ENCODE measurements at places on chromosomes 1 and 21. TPM values are rescaled to one million over a fixed set of nuclear protein-coding genes. Genes with fewer than 3 reads are reported as not detected.

DNA sequence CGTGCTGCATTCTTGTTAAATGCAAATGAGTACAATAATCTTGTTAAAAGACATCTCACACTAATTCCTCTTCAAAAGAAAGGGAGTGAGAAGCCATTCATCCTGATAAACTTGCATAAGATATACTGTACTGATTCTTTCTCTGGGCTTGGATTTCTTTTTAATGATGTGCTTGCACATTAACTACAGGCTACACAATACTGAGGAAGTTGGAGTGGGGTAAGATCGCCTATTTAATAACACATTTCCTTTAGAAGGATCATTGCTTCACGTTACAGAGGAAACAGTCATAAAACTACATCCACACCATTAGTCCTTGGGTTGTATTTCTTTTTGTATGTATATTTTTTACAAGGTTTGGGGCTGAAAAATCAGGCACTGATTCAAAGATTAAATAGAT is 36.6 kb downstream of the NRIP1 start:
- DNase-seq: no peak

- DNase-seq: no peak
Measured at GRCh38 chr1:117942293-117942692, 12.8 kb downstream of the WDR3 start.

DNA sequence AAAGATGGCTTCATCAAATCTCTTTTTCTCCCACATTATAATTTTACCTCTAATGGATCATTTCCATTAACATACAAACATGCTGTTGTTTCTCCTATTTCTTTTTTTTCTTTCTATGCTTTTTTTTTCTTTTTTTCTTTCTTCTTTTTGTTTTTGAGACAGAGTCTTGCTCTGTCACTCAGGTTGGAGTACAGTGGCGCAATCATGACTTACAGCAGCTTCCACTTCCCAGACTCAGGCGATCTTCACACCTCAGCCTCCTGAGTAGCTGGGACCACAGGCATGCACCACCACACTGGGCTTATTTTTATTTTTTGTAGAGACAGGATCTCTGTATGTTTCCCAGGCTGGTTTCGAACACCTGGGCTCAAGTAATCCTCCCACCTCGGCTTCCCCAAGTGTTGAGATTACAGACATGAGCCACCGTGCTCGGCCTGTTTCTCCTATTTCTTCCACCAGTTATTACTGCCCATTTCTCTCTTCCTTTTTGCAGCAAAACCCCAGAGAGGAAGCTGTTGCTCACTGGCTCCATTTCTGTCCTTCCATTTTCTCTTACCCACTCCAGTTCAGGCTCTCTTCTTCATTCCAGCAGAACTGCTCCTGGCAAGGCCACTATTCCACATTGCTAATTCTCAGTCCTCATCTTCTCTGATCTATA is 32.1 kb upstream of the OPRD1 start:
- no peak for DNase-seq

The SLC19A2 gene
- 28.9 TPM for total RNA-seq

- no peak for DNase-seq
Measured at GRCh38 chr1:159921700-159922504, 3.4 kb downstream of the TAGLN2 start.

GRCh38 chr1:58597076-58597475 is 20.0 kb upstream of the TACSTD2 start:
- DNase-seq: no peak

The GBP5 gene
- not detected for total RNA-seq

GRCh38 chr1:158146739-158147138 is 34.0 kb upstream of the CD1D start:
- no peak for DNase-seq

The S100A2 gene
- total RNA-seq: 0.94 TPM

The CHIT1 gene
- total RNA-seq: not detected

DNA sequence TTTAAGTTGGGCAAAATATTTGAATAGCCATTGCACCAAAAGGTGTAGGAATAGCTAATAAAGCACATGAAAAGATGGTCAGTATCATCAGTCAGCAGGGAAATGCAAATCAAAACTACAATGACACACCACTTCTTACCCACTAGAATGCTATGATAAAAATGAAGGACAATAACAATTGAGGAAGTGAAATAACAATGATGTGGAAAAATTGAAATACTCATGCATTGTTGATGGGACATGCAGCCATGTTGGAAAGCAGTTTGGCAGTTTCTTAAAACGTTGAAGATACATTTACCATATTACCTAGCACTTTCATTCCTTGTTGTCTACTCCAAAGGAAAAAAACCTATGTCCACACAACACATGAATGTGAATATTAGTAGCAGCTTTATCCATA is 28.4 kb downstream of the HSD3B1 start:
- no peak for DNase-seq

DNA sequence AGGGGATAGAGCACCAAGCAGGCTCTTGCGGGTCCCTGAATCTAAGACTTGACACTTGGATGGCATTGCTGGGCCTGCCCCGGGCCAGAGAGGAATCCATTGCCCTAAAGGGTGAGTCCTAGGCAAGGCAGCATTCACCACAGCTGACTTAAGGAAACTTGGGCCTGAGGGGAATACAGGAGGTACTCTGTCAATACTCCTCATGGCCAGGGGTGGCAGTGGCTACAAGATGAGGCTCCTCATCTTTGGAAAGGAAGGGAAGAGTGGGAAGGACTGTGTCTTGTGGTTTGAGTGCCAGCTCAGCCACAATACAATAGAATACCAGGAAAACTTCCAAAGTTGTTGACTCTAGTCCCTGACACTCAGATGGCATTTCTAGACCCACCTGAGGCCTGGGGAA is 5.1 kb downstream of the KRTAP22-1 start:
- DNase-seq: peak; percentile 9

DNA sequence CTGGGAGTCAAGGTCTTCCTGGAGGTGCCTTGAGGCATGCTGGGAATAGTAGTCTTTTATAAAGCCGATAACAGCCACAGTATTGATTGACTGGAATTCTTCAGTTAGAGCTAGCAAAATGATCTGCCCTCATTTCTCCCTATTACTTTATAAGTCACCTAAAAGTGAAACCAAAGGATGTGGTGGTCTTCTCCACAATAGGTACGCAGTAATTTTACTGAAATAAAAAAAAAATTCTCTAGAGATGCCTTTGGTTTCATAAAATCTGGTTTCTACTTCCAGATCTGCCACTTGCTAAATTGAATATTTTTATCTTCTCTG is 518 bp upstream of the NDC1 start:
- DNase-seq: no peak

The ADGRL4 gene
- 0.07 TPM for total RNA-seq

DNA sequence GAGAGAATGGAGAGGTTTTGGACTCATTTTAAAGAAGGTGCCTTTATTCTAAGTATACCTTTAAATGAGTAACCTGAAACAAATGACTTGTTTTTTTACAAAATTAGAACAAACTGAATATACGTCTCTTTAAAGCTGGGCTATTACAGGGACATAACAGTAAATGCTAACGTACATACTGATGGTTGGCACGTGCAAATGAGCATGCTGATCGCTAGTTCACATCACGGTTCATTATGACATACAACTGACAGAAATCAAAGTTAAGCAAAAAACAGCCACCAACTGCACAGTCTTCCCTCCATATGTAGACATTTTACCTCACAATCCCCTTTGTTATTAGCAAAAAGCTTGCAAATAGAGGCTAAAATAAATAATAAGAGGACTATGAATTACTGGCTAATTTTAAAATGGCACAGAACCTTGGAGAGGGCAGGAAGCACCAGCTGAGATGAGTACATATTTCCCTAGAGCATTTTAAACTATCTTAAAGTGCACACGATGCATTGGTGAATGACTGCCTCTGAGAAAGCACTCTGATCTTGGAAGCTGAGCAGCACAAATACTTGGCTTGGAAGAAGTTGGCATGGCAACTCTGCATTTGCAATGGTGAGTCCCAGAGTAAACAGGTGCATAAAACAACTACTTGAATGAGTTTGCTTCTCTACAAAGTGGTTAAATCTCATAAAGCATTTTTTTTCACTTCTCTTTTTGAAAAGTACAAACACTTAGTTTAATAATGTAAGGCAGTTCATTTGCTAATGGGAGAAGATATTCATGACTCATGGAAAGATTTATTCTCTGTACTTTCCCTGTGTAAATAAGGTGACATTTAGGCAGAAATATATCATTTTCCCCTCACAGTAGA is 204.7 kb downstream of the LHX8 start:
- no peak for DNase-seq

DNA sequence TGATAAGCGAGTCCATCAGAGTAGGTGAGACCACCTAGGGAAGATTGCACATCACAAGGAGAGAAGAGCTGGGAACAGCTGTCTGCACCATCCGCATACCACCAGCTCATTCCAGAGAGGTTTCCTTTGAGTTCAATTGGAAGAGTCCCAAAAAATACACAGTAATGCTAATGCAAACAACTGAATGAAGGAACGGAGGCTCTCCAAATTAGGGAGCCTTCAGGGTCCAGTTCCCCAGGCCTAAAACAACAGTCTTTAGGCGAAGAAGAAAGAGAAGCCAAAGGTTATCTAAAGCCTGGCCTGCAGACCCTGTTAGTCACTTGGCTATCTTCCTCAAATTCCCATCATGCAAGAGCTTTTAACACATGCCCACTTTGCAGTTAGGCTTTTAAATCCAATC is 246.4 kb downstream of the PBX1 start:
- DNase-seq: no peak

GRCh38 chr1:14222086-14222485 is 376.4 kb upstream of the KAZN start:
- no peak for DNase-seq

GRCh38 chr1:74731399-74732052 is 1.3 kb downstream of the CRYZ start:
- DNase-seq: no peak

DNA sequence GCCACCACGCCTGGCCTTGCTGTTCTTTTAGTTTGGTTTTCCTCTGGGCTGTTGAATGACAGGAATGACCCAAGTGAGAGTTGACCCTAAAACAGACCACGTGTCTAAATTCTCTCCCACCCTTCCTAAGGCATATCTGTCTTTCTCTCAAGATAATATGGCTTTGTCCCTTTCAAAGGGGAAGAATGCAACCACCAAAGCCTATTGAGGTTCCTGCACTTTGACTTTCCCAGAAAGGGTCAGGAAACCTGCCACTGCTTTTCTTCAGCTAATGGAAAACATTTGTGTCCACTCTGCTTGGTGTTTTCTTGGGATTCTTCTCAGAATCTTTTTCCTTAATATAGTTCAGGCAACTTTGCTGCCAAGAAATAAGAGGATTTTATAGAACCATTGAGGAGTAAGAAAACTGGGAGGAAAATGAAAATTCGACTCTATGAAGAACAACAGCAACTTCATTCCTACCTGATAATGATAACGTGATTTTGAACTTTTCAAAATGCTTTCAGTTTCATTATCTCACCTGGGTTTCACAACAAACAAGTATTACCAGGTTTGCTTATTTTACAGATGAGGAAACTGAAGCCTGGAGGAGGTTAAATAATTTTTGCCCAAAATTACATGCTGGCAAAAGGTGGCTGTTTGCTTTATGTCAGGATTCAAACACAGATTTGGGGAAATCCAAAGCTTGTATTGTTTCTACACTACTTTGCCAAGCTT is 6.9 kb downstream of the PLPP3 start:
- DNase-seq: no peak

The KCNJ15 gene
- not detected for total RNA-seq

DNA sequence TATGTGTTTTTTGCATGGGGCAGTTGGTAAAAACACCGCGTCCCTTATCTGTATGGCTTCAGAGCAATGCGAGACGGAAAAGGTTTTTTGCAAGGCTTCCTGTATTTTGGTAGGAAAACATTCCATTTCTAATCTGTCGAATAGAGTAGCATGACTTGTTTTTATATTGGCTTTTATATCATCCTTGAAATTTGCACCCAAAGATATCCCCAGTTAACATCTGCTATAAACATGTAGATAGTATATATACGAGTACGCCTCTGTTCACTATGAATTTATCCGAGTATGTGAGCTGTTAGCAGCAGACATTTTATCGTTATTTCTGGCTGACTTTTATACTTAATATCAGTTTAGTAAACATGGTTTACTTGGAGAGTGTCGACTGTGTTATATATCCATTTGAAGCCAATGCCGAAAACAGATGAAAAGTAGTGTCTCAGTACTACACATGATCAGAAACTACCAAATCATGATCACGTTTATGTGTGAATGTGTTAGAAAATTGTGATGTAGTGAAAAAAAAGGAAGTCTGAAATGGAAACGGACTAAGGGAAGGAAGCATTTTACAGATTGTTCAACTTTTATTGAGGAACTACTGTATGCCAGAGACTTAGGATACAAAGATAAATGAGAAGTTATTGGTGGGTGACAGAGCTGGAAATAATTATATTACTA is 1.0 kb downstream of the LEPR start:
- DNase-seq: no peak

- peak; percentile 33 for DNase-seq
Measured at GRCh38 chr1:44033756-44034155, 2.5 kb upstream of the SLC6A9 start.

- no peak for DNase-seq
Measured at GRCh38 chr21:45811136-45811535, 167.6 kb downstream of the PCBP3 start.

GRCh38 chr1:43933386-43934100 is at the start of gene ARTN:
Gene ARTN, plus strand, starts transcription at chr1:43933801. Its CDS starts 1,856 bp downstream, at chr1:43935657.
- peak; percentile 96 for DNase-seq

The OR10J5 gene
- total RNA-seq: not detected

GRCh38 chr1:78292361-78292760 is 198.4 kb upstream of the PTGFR start:
- no peak for DNase-seq

The SYCP1 gene
- total RNA-seq: not detected

The KCNJ10 gene
- 0.07 TPM for total RNA-seq

DNA sequence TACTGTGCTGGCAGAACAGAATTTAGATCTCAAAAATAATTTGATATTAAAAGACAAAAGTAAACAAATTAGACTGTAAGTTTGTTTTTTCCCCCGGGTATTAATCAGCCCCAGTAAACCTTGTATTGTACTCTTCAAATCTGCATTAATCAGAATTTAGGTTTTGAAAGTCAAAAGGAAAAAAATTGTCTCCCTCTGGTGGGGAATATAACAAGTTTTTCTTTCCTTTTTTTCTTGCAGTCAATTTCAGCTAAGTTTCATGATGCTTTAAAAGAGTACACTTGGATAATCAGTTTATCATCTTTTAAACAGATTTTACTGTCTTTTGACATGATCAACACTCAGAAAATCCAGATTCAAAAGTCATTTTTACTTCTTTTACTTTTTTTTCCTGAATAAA is 134.5 kb upstream of the PKN2 start:
- DNase-seq: no peak

The HFM1 gene
- 6.0 TPM for total RNA-seq

Measured in H7 (cell line).